Astrocyte of the spinal cord (primary cell): ENCODE measurements at places on chromosomes 3 and 15.

DNA sequence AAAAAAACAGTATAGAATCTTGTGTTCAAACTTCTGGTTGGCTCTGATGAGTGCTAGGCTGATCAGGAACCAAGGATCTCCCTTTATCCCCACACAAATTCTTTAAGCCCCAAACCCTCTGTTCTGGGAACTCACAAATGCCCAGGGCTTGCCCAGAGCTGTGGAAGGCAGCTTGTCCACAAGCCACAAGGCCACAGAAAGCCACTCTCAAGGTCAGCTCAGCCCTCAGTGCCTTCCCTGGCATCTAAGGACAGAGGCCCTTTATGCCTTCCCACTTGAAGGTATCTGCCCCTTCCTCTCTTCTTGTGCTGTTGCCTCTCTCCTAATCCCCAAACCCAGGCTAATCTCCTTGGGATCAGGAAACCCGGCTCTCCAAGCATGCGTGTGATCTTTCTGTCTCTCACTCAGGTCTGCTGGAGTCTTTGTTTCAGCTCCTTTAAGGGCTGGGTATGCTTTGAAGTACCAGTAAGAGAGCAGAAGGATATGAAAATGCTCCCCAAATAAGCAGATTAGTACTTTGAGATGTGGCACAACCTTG, 145.0 kb upstream of the TRIM42 start:
- DNase-seq: no peak

DNA sequence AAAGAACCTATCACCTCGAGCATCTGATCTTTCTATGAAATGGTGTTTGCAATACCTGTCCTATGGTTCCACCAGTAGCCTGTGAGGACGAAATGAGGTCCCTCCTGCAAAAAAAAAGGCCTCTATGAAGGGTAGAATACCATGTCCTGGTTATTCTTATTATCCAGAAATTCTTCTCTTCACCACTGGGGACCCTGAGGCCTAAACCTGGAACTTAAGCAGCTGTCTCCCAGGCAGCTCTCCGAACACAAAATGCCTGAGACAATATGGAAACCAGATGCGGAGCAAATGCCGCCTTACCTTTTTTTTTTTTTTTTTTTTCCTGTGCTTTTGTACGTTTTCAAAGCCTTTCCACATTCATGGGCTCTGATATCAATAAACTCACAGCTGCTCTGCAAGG, 62.1 kb upstream of the WNT5A start:
- DNase-seq: no peak

DNA sequence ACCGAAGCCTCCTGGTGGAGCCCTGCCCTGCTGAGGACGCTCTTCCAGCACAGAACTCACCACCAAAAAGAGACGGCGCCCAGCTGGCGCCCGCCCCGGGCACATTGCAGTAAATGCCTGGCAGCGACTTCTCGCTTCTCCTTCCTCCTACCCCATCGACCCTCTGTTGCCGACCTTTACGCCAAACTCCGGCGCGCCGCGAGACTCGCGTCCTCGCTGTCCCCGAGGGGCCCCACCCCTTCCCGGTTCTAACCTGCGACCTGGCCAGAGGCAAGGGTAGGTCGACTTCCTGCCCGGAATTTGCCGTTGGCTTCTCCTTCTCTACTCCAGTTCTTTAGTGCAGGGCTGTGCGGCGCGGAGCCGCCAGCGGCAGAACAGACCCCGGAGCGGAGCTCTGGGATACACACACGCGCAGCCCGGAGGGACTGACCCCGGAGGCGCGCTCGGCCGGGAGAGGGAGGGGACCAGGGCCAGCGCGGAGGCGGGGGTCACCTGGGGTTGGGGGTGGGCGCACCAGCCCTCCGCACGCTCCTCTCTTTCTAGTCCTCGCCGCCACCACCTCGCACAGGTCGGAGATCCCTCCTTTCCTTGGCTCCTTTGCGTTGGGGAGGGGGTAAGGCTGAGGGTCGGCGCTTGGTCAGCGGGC, 226.6 kb upstream of the AZI2 start:
- DNase-seq: no peak

- DNase-seq: no peak
Measured at GRCh38 chr15:94587113-94587512, 355.8 kb downstream of the MCTP2 start.

DNA sequence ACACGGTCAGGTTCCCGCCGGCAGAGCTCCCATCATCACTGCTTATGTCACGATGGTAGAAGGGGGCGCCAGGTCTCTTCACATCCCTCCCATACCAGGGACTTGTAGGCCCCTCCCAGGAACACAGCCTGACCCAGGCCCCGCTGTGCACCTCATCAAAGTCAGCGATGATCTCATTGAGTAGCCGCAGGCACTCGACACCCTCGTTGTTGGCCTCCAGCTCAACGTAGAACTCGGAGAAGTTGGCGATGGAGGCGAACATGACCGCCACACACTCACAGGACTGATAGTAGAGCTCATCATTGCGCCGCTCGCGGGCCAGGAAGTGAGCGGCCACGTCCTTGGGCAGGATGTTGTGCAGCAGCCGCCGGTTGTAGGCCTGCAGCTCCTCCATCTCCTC, 89.2 kb downstream of the SEC22A start:
- no peak for DNase-seq

DNA sequence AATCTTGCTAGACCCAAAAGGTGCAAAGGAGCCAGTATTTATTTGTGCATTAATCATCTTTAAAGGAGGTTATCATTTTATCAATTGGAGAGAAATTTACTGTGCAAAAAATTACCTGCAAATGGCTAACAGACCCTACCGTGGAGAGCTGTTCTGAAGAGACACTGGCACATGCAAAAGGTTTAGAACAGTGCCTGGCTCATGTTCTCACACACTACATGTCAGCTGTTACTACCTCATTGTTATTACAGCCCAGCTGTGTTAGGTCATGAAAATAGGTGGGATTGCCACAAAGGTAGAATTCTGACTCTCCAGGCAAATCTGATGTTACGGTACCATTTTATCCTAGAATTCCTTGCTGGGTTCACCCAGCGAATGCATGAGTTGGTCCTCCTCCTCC, 137.3 kb downstream of the SNRK start:
- no peak for DNase-seq

DNA sequence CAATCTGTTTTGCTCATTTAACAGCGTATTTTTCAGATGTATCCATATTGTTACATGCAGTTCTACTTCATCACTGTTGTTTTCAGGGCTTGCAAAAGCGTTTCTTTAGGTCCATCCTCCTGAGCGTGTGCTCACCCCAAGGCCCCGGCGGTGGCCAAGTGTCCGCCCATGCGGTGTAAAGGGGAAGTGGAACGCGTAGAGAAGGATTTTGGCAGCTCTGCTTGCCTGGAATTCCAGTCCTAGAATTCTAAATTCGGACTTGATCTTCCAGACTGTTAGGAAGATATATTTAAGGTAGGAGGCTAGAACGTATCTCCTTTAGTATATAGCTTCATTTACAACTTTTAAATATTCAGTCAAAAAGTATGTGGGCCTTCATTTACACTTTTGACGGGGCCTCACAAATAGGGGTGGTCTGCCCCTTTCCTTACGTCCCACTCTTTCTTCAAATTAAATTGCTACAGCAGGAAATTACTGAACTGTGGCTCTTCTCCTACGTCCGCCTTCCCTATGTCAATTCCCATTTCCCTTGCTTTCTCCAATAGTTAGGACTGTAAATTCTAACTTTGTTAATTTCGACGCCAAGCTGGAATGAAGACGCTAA, 609 bp upstream of the TBC1D23 start:
- peak; percentile 54 for DNase-seq

DNA sequence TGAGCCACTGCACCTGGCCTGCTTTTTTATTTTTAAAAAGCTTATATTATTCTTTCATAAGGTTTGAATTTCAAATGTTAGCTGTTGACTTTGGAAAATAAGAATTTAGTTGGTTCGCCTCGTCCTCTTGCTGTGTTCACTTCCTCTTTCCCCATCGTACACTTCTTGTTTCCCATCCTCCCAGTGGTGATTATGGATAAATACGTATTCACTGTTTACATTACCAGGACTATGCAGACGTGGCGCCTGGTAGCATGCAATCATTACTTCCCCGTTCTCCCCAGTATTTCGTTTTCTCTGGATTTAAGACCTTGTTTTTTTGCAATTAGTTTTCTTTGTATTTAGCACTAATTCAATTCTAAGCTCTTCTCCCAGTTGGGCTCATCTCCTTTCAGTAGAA, 70.1 kb downstream of the LMLN start:
- no peak for DNase-seq

GRCh38 chr3:41653571-41654239, 308.2 kb downstream of the ULK4 start:
- peak; percentile 26 for DNase-seq

DNA sequence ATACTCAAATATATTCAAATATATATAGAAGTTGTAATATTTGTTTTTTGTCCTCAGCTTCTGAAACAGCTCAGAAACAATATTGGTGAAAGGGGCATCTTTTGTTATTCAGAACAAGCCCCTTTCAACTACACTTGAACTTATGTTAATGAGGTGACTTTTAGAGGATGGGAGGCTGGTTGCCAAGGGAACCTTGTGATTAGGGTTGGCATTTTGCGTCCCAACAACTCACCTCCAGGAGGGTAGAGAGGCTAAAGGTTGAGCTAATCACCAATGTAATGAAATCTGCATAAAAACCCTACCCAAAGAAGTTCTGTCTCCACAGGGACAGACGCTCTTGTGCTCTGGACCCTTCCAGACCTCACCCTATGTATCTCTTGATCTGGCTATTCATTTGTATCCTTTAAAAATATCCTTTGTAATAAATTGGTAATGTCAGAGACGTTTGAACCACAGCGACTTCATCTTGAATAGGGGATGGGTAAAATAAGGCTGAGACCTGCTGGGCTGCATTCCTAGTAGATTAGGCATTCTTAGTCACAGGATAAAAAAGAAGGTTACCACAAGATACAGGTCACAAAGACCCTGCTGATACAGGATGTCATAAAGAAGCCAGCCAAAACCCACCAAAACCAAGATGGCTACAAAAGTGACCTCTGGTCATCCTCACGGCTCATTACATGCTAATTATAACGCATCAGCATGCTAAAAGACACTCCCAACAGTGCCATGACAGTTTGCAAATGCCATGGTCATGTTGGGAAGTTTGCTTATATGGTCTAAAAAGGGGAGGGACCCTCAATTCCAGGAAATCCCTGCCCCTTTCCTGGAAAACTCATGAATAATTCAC, 111.1 kb downstream of the FMN1 start:
- peak; percentile 67 for DNase-seq

DNA sequence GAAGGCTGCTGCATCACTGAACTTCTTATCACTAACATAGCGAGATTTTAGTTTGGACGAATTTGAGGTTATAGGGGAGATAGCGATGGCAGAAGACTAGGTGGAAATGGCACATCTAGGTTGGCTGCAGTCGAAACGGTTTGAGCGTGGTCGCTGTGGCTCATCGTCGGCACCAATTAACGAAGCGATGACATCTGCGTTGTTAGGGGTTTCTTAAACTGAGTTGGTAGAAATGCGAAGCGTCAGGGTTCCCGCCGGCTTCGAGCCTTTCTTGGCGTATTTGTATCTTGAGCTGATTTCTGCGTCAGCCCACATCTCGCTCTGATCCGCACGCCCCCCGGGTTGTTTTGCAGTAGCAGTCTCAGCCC, 319 bp downstream of the LNP1 start:
- no peak for DNase-seq

DNA sequence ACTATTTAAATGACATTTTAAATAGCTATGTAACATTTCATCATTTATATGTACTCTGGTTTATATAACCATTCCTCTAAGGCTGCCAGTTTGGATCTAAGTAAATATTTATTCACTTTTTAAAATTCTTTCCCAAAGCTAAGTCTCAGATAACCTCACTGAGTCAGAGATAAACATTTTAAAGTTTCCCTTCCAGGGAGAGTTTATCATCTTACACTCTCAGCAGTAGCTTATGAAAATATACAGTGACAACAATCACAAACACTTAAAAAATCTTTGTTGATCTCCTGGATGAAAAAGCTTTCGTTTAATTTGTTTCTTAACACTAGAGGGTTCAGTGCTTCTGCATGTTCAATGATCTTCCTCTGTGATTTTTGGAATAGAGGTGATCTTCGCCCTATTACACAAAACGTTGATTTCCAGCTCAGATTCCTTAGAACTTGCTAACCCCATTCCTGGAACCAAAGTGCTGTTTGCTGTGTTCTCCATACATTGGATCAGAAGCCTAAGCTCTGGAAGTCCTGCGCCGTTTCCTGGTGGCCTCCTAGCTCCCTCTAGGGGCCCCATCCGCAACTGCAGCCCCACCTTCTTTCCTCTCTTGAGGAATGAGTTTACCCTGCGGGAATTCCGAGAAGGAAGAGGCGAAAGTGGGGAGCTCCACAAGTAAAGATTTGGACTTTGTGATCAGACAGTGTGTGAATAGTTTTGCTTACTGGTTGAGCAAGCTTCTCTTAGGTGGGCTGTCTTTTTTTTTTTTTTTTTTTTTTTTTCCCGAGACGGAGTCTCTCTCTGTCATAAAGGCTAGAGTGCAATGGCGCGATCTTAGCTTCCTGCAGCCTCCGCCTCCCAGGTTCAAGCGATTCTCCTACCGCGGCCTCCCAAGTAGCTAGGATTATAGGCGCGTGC, 29.3 kb upstream of the SACM1L start:
- peak; percentile 81 for DNase-seq

DNA sequence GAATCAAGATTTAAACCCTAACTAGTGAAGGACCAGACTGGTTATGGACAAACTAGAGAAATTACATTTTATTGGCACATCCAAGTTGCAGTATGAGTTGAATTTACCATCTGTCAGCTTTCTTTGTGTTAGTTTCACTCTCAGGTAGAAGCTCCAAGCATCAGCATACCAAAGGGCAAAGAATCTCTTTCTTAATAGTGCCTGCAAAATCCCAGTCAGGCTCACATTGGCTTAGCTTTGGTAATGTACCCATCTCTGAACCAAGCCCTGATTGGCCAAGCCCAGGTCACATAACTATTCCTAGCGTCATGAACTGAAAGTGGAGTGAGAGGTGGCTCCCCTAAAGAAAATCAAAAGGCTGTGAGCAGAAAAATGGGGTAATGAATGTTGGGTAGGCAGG, 66.9 kb downstream of the CCNL1 start:
- DNase-seq: no peak
